ENCODE measurements at places on chromosomes 12 and 14.

GRCh38 chr14:63229330-63230059, 25.3 kb downstream of the RHOJ start:
- DNase-seq = no peak

- no peak for DNase-seq
These were observed 2.2 kb upstream of the PXN start for GRCh38 chr12:120267736-120268135.

DNA sequence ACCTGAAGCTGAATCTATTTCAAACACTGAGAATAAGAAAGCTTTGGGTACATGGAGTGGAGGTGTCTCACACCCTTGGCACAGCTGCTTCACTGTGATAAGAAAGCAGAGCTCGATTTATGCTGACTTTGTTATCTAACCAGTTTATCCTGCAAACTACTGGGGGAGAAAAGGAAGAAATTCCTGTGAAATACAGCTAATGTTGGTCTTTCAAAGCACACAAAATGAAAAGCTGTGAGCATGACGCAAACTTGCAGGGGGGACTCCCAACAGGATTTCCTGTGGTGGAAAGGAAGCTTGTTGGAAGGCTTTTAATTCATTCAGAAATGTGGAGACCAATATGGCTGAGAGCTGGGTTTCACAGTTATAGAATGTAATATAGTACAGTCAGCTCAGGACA, 53.4 kb downstream of the SRGAP1 start:
- no peak for DNase-seq

GRCh38 chr12:14989790-14990189, 16.9 kb downstream of the PDE6H start:
- no peak for DNase-seq

DNA sequence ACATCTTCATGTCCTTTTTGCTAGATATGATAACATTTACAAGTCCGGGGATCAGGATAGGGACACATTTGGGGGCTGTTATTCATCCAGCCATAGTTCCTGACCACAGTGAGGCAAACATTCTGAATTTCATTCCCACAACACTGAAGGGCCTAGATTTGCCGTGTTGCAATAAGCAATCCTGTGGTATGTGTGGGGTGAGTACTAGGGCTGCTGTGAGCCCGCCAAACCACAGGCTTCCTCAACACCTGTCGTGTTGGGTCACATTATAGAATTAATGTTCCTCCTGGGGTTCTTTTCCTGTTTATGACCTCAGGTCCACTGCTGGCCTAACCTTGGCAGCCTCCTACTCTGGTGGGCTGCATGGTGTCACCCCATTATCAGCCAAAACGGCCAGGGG, 119.2 kb downstream of the TBC1D30 start:
- DNase-seq = no peak

DNA sequence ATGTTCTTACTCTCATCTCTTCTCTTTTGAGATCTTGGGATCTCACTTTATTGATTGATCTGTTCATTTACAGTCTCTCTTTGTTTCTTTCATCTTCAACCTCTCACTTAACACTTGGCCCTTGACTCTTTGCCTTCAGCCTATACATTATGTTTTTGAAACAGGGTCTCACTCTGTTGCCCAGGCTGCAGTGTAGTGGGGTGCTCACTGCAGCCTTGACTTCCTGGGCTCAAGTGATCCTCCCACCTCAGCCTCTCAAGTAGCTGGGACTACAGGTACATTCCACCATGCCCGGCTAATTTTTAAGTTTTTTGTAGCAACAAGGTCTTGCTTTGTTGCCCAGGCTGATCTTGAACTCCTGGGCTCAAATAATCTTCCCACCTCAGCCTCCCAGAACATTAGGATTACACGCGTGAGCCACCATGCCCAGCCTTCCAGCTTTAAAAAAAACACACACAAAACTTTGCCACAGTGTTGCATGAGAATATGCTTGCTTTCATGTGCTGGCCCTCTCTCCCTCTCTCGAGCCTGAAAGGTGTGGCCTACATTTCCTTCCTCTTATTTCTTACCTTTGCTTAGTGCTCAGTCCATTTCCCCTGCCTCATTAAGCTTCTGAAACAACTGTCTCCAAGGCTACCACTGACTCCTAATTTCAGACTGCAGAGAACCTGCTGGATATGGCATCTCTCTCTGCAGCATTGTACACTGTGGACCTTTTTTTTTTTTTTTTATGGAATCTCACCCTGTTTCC, 9.9 kb downstream of the DIP2B start:
- no peak for DNase-seq

- no peak for DNase-seq
These were observed 688 bp upstream of the NECAP1 start for GRCh38 chr12:8081251-8081920.

GRCh38 chr12:108696996-108697290, 34.4 kb downstream of the CORO1C start:
- no peak for DNase-seq

DNA sequence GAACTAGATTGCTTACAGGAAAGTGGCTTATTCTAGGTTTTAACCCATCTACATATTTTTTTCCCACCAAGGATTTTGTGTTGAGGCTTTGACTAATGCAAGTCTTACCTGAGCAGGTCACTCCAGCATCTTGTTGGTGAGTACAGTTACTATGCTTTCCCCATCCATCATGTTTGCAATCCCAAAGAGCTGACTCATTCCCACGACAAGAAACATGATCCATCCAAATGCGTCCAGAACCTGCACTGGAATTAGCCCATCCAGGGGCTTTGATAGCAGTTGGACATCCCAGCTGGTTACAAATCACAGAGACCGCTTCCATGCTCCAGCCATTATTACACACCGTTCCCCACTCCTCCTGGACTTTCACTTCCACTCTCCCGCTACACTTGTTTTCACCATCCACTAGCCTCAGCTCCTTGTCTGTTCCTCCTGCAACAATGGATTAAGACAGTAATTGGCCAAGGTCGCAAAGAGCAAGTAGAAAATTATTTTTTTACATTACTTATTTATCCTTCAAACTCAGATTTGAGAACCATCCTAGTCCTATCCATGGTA, 2.5 kb downstream of the CD163 start:
- DNase-seq = no peak

- no peak for DNase-seq
These were observed 54.7 kb downstream of the SUSD6 start for GRCh38 chr14:69666112-69666511.

DNA sequence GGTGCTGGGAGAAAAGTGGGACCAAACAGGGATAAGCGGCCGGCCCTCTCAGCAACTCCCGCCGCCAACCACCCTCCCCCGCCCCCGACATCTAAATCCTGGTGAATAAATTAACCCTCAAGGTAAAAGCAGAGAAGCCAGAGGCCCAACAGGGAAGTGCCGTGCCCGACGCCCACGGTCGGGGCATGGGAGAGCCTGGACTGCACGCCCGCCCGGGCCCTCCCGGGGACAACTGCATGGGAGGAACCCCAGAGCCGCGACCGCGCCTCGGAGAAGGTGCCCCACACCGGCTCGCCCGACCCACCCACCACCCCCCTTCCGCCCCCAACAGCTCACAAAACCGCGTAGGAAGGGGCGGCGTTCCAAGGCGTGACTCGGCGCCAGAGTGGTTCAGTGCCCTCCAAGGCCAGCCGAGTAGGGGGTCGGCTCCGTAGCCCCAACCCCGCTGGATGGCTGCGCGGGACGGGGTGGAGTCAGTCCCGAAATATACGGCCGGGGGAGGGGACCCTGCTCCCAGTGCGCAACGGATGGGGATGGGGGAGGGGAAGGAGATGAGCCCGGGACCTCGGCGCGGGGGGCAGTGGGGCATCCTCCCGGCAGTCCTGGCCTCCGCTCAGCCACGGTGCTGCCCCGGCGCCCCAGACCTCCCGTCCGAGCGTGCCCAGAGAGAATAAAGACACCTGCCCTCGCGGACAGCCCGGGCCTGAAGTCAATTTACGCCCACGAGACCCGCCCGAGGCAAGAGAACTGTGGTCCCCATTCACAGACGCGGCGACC, 732 bp downstream of the SLC25A29 start:
- no peak for DNase-seq

- DNase-seq = no peak
These were observed 109.6 kb downstream of the STXBP6 start for GRCh38 chr14:24940213-24940783.

DNA sequence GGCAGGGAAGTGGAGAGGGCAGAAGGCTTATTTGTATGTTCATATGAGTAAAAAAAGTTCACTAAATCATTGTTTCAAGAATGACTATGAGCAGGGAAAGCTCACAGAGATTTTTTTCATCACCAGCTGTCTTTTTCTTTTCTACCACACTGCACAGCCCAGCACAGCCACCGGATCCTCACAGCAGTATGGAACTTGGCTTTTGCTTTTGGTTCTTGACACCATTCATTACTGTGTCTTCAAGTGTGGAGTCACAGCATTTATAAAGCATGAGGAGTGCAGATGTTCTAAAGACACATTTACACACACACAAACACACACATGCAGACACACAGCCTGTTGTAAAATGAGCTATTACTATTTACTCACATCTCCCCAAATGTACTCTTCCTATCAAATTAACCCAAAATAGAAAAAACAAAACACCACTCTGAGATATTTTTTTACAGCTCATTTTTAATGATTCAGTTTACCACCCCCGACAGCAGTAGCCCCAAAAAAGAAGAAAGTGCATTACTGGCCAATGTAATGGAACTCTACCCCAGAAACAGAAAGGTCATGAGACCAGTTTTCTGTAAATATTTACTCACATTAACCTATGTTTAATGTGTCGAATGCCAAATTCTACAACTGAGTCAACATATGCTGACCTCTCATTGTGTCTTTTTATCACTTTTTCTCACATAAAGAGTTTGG, 60.5 kb downstream of the BTG1 start:
- peak; percentile 12 for DNase-seq

DNA sequence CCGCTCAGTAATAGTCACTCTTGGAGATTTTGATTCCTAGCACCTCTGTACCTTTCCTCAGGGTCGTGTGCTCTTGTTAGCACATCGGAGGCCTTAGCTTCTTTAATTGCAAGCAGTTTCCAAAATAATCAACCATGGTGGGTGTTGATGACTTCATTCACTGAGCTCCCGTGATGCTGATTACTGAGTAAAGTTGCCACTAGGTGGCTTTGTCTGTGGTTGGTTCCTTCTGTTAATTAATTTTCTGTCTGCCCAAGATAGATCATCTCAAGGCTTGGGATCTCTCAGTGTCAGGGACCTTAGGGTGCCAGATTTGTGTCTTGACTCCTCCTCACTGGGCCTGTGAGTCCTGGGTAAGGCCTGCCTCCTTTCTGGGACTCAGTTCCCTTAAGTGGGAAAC, 54.3 kb downstream of the PTPN11 start:
- no peak for DNase-seq

- DNase-seq = no peak
These were observed 110.6 kb upstream of the TMEM132D start for GRCh38 chr12:130014485-130014807.

DNA sequence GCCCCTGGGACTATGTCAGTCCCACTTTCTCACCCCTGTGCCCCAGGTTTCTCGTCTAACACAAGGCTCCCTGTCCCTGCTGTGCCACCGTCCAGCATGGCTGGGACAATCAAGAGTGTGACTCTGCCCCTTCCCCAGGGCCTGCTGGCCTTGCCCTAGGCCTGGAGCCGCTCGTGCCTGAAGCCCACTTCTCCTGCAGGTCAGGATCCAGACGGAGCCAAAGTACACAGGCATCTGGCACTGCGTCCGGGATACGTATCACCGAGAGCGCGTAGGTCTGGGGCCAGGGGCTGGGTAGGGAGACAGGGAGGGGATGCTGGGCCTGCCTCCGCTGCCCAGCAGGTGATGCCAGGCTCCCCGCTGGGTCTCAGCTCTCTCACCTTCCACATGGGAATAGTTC, 2.8 kb downstream of the SLC25A47 start:
- DNase-seq = no peak

DNA sequence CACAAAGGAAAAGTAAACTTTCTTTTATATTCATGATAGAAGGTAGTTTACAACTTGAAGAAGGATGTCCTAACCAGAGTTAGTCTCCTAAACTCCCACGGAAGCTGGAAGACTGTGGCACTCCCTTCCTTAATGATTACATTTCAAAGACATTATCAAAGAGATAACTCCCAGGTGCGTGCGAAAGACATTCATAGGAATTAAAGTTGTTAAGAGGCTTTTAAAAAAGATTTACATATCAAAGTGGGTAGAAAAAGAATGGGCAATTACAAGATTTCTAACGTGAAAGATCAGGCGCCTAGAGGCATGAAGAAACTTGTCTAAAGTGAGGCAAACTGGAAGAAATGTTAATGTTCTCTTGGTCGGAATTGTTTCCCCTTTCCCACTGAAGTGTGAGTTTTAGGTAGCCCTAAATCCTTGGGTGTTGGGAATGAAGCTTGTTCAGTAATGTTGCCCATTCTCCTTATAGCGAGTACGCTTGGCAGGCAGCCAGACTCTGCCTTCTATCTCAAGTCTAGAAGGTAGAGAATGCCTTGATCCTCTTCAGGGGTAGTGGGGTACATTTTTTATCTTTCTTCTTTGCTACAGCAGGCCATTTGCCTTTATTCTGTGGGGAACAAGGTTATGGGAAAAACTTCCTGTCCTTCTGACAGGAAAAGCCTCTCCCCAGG, 642.0 kb downstream of the SLC6A15 start:
- no peak for DNase-seq

DNA sequence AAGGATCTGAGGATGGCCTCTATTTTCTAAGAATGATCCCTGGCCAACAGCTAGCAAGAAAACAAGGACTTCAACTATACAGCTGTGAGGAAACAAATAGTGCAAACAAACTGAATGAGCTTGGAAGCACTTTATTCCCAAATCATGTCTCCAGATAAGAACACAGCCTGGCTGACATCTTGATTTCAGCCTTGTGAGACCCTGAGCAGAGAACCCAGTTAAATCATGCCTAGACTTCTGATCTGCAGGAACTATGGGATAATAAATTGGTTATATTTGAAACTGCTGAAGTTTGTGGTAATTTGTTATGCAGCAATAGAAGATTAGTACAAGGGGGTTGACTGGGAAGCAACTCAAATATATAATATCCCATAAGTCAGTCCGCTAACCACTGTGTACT, 183.9 kb upstream of the BMP4 start:
- DNase-seq = no peak

DNA sequence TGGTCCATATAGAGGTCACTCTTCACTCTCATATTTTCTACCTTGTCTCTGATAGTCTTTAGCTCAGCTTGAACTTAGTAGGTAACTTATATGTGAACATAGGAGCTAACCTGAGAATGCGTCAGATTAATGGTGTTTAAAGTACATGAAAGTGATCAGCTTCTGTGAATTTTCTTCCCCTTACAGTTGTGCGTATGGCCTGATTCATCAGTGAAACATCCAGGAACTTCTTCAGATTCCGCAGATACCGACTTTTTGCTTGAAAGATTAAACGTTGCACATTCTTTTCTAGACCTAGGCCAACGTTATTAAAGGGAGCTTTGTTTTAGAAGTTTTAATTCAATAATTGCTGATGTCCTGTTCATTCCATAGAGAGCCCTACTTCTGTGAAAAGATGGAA, 1945.1 kb upstream of the SEL1L start:
- no peak for DNase-seq

- no peak for DNase-seq
These were observed 56.7 kb downstream of the TRAF3 start for GRCh38 chr14:102833991-102834390.

GRCh38 chr12:52268212-52268611, 6.2 kb upstream of the KRT86 start:
- no peak for DNase-seq
